Stimulated activated CD4-positive, alpha-beta T cell treated with anti-CD3 and anti-CD28 coated beads, TNF-alpha, amount 100 ng/mL, for 24 hours (primary cell): ENCODE measurements at places on chromosomes 12 and 14.

DNA sequence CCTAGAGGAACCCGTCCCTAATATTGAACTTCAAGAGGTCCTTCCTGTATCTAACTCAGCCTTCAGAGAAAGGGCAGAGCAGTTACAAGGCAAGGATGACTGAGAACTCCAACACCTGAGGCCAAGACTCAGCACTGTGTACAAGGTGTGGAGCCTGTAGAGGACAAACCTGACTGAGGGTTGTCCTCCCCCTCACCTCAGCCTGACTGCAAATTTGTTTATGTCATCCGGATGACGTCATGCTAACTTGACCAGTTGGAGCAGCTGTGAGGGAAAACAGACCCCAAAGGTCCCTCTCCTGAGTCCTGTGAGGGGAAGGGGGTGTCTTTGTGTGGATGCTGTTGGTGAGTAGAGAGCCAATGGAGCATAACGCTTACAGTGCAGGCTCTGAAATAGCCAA lies 4.3 kb downstream of the CRACR2A start:
- no peak for DNase-seq

DNA sequence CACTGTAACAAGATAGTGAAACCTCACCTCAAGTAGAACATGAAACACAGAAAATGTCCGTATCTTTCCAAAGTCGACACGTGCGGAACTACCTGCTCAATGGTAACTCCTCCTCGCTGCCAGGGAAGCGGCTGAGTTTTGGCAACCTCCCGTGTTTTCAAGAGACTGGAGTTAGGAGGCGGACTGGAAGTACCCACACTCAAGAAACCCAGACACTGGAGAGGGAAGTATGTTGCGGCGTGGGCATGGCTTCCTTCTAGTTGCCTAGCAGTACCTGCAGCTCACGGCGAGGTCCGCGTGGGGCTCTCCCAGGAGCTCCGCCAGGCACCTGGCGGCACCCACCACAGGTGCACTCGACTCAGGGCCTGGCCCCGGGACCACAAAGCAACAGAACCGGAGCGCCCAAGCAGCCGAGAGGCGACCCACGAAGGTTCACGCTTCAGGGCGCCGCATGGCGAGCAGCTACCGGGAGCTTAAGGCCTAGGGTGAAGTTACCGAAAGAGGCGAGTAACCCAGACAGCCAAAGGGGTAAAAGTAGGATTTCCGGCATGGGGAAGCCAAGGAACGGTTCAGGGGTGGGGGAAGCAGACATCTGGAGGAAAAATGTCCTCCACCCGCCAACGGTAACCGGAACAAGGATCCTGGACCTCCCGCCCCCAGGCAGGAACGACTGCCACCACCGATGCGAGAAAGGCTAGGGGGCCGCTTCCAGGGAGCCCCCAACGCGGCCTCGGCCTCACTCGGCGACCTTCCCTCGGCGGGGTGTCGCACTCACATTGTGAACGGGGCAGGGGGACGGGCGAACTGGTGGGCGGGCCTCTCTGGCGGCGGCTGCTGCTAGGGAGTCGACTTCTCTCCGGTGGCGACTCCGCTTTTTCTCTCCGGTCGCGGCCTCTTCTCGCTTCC lies 608 bp downstream of the PTGES3 start:
- DNase-seq: no peak

GRCh38 chr12:28172434-28173030 lies 17.7 kb upstream of the CCDC91 start:
- no peak for DNase-seq

- no peak for DNase-seq
These were observed 282.5 kb upstream of the NOS1 start for GRCh38 chr12:117643971-117644370.

GRCh38 chr12:26874501-26875296 lies 41.7 kb upstream of the ITPR2 start:
- DNase-seq: no peak

GRCh38 chr12:107233551-107233950 lies 140.2 kb upstream of the CRY1 start:
- DNase-seq: no peak

DNA sequence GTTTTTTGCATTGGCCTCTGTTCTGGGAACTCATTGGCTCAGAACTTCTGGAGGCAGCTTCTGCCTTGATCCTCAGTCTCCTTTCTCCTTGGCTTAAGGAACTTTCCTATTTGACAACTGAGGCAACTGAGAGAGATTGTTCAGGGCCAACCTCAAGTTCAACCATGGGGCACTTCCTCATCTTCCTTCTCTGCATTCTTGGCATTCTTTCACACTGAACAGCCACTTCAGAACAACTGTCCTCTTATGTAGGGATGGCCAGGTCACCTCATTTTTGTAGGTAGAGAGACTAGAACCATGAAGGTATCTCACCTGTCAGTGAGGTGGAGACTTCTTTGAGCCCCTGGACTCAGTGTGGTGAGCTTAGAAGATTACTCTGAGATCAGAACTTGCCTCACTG lies 63.0 kb upstream of the NRXN3 start:
- no peak for DNase-seq

- DNase-seq: no peak
These were observed 27.2 kb downstream of the KRT80 start for GRCh38 chr12:52164624-52165023.

DNA sequence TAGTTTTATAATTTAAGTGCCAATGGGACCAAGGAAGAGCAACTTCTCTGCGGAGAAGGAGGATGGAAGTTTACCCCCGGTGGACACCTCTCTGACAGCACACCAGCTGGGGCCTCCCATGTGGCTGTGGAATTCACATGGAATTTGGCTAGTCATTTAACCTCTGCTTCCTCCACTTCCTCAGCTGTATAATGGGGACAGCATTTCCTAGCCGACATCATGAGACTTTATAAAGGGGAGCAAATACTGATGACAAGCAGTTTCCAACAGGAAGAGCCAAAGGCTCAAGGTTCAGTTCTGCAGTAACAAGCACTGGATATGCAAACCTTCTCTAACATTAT lies 7.5 kb downstream of the DUSP6 start:
- DNase-seq: no peak

DNA sequence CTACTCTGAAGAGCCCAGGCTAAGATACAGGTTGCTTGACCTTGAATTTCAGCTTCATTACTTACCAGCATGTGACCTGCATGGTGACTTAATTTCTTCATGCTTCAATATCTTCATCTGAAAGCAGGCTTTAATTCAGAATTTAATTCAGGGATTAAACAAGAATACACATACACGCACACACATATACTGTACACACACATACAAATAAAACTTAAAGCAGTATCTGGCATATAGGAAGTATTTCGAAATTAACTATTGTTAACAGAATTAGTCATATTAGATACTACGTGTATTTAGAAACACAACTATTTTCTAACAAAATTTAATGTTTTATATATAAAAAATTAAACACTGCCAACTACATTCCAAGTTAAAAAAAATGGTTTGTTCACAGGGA lies 640.3 kb downstream of the SLC6A15 start:
- no peak for DNase-seq

GRCh38 chr12:29270446-29270845 lies 110.5 kb downstream of the ERGIC2 start:
- DNase-seq: no peak

- DNase-seq: no peak
These were observed 484 bp downstream of the MIS18BP1 start for GRCh38 chr14:45252366-45253069.

GRCh38 chr12:121982950-121983349 lies 38.7 kb upstream of the BCL7A start:
- DNase-seq: no peak

- DNase-seq: peak; percentile 31
These were observed 43.5 kb downstream of the ERH start for GRCh38 chr14:69354383-69355153.

DNA sequence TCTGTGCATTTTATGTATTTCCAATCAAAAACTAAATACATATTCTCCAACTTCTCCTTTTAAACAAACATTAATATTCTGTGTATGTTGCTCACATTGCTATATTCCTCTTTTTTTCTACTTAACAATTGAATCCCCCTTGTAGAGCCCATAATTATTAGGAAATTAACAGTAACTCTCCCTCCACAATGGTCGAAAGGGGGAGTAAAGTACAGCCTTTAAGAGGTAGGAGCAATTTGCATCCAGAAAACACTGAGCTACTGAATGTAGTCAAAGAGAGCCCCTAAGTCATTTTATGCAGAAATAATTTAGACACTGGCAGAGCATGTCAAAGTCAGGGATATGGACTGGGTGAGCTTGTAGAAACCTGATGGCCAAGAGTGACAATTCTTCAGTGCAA lies 57.2 kb upstream of the SCN8A start:
- no peak for DNase-seq

DNA sequence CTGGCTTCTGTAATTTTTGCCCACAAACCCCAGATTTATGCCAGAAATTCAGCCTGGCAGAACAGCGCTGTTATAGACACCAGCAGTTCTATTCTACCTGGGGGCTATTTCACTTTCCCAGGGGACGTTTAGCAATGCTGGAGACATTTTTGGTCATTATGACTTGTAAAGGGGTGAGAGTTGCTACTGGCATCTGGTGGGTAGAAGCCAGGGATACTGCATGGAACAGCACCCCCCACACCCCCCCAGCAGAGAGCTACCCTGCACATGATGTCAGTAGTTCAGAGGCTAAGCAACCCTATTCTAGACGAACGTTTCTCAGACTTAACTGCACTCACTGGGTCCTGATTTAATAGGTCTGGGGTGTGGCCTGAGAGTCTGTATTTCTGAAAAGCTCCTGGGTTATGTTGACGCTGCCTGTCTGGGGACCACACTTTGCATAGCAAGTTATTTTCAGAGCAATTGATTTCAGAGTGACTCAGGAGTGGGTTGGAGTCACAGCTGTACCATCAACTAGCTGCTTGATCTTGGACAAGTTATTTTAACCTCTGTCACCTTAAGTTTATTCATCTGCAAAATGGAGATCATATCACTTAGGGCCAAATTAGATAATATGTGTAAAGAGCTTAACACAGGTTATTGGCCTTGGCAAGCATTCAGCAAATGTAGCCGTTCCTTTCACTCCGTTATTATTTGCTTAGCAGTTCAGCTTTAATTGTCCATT lies 48.5 kb downstream of the CHST11 start:
- no peak for DNase-seq

- DNase-seq: no peak
These were observed 65.4 kb downstream of the PHETA1 start for GRCh38 chr12:111303531-111303930.

DNA sequence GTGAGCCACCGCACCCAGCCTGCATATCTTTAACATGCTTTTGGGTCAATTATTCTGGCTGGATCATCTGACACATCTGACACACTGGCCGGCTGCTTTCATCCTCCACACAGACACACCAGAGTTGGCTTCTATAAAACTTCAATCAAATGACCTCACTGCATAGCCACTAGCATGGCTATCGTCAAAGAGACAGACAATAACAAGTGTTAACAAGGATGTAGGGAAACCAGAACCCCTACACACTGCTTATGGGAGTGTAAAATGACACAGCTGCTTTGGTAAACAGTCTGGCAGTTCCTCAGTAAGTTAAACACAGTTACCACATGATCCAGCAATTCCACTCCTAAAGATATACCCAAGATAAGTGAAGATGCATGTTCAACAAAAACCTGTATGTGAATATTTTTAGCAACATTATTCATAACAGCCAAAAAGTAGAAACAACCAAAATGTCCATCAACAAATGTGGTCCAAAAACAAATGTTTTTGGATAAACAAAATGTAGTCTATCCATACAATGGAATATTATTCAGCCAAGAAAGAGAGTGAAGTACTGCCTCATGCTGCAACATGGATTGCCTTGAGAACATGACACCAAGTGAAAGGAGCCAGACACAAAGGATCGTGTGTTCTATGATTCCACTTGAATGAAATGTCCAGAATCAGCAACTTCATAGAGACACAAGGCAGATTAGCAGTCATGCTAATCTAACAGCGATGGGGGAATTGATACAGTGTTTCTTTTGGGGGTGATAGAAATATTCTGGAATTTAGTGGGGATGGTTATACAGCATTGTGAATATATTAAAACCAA lies 10.1 kb downstream of the KDM2B start:
- DNase-seq: no peak

- DNase-seq: no peak
These were observed 13.1 kb downstream of the BATF start for GRCh38 chr14:75535164-75535898.

DNA sequence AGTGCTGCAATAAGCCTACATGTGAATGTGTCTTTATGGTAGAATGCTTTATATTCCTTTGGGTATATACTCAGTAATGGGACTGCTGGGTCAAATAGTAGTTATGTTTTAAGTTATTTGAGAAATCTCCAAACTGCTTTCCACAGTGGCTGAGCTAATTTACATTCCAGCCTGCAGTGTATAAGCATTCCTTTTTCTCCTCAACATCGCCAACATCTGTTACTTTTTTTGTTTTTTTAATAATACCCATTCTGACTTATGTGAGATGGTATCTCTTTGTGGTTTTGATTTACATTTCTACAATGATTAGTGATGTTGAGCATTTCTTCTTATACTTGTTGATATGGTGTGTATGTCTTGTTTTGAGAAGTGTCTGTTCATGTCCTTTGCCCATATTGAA lies 1186.2 kb downstream of the BCL11B start:
- DNase-seq: no peak

- no peak for DNase-seq
These were observed 19.3 kb downstream of the EIF5 start for GRCh38 chr14:103353362-103353761.

DNA sequence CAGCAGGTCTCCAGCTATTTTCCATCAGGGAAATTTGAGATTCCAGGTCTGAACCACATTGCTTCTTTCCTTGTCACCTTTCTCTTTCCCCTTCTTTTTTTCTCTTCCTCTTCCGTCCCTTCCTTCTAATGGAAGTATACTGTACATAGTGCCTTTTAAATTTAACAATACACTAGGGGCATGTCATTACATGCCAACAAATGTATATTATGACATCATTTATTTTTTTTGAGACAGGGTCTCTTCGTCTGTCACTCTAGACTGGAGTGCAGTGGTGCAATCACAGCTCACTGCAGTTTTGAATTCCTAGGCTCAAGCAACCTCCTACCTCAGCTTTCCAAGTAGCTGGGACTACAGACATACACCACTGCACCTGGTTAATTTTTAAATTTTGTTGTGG lies 148.9 kb downstream of the SUDS3 start:
- no peak for DNase-seq

DNA sequence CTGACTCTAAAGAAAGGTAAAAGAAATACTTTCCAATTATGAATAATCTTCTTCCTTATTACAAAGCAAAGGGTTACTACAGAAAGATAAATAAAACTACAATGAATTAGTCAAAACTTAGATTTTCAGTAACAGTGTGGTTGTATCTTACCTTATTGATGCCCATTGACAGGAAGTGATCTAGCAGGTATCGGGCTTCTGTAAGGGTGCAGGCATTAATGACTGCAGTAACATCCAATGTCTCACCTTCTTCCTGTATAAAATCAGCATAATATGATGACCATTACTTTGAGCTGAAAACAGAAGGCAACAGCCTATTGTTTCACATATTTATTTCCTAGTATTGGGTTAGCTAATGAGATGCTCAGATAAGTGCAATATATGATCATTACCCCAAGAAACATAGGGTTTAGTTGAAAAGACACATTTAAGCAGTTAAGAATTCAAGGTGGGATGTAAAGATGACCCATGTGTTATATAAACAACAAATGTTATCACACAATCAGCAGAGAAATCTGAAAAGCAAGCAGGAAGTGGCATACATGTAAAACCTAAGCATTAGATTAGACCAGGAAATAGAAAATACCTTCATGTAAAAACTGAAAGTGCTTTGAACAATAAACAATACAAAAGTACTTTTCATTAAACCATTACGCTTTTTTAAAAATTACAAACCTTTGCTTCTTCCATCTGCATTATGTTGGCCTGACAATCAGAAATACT lies 111.2 kb downstream of the KIF21A start:
- DNase-seq: no peak

- no peak for DNase-seq
These were observed 18.6 kb upstream of the RERGL start for GRCh38 chr12:18108611-18109010.
